SIG-M5 (cell line): ENCODE measurements at places on chromosomes 1 and 21.

DNA sequence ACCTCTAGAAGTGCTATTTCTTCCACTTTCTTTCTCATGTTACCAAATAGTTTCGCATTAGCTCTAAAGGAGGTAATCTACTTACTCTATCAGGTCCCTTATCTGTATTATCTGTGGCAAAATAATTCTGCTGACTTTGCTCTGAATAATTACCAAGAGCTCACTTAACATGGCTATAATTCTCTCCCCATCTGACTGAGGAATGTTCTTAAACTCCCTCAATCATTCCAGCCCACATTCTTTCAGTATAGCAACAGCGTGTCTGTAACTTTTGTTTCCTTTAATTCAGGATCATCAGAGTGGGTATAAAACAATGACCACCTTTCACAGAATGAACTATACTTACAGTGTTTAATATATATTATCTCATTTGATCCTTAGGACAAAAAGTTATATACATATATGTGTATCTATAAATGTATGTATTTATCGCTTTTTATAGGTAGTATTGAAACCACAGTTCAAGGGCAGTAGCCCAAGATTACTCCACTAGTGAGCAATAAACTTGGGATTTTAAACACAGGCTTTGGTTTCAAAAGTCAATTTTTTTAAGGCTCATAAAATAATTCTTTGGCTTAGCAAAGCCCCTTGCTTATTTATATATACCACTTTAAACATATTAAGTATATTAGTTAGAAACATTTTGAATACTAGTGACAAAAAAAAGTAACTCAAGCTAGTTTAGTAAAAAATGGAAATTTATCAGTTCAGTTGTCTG lies 36.1 kb upstream of the ST6GALNAC3 start:
- DNase-seq = no peak

GRCh38 chr1:105416261-105416660 lies 1640.2 kb upstream of the PRMT6 start:
- no peak for DNase-seq

- no peak for DNase-seq
These were observed 250.5 kb upstream of the PKN2 start for GRCh38 chr1:88433556-88433955.

DNA sequence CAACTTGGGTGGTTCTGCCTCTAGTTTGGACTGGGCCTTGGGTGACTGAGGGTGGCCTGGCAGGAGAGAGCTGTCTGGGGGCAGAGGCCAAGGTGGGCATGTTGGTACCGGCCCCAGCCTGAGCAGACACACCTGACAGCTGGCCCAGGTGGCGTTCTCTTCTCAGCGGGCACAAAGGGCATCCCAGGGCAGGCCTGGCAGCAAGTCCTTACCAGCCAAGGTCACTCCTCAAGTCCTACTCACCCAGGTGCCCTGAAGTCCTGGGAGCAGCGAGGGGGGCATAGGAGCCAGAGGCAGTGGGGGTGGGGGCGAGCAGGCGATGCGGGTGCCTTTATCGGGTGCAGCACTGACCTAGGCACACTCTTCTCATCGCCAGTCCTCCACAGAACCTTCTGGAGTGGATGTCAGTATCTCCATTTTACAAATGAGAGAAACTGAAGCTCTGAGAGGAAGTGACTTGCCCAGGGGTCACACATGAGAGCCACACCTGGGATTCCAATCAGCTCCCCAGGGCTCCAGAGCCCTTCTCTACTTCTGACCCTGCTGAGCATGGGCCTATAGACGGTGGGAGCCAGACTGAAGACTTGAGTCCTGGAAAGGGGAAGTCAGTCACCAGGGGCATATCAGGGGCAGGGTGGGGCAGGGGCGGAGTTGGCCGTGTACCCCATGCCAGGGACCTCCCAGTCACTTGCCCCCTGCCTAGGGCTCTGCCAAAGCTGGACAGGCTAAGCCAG lies 587 bp upstream of the SLC25A34 start:
- no peak for DNase-seq

GRCh38 chr1:52834798-52835197 lies 7.8 kb upstream of the ZYG11A start:
- no peak for DNase-seq
